Activated CD8-positive, alpha-beta memory T cell treated with anti-CD3 and anti-CD28 coated beads for 48 hours (primary cell): ENCODE measurements at places on chromosomes 3 and 15.

DNA sequence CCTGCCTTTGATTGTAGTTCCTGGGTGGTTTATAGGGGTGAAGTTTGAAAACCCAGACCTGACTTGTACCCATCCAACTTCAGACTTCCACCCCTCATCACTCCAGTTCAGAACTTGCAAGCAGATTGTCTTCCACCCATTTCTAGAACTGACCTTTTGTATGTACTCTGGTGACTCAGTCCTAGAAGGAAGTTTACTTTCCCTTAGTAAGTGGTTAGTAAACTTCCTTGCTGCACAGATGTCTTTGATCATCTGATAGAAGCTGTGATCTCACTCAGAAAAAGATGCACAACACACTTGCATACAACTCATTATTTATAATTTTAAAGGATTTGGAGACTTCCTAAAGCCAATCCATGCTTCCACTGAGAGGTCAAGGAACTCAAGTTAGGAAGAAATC, 368.0 kb downstream of the MFSD1 start:
- DNase-seq, result no peak

DNA sequence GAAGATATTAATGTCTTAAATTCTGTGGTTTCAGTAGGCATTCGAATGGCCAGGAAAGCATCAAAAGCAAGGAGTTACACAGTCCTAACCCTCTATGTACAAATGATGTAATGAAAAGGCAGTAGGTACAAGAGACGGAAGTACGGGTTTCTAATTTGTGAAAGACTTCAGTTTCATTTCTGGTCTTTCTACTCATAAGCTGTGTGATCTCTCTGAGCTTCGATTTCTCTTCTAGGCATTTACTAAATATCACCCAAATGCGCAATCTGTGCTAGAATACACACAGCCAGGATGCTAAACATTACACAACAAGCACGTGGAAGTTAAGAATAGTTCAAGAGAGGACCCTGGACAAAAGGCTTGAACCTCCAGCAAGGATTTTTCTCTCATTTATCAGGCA, 17.9 kb upstream of the STIMATE start:
- no peak for DNase-seq

DNA sequence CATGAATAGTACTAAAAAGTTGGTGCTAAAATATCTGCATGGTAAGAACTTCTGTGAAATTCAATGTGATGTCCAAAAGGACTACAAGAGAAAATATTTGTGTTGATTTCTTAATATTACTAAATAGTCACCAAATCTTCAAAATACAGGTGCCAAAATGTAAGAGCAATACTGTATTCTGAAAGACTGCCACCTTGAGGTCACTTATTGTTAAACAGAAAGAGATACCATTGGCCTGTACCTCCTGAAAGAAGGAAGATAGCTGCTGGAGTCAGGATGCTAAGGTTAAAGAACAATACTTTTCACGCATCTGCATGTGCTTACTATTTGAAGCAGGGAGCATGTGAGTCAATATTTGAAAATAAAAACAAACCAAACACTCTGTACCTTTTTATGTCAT, 72.0 kb upstream of the LSAMP start:
- DNase-seq, result no peak

GRCh38 chr15:48406266-48406891, 75.2 kb downstream of the DUT start:
- no peak for DNase-seq

DNA sequence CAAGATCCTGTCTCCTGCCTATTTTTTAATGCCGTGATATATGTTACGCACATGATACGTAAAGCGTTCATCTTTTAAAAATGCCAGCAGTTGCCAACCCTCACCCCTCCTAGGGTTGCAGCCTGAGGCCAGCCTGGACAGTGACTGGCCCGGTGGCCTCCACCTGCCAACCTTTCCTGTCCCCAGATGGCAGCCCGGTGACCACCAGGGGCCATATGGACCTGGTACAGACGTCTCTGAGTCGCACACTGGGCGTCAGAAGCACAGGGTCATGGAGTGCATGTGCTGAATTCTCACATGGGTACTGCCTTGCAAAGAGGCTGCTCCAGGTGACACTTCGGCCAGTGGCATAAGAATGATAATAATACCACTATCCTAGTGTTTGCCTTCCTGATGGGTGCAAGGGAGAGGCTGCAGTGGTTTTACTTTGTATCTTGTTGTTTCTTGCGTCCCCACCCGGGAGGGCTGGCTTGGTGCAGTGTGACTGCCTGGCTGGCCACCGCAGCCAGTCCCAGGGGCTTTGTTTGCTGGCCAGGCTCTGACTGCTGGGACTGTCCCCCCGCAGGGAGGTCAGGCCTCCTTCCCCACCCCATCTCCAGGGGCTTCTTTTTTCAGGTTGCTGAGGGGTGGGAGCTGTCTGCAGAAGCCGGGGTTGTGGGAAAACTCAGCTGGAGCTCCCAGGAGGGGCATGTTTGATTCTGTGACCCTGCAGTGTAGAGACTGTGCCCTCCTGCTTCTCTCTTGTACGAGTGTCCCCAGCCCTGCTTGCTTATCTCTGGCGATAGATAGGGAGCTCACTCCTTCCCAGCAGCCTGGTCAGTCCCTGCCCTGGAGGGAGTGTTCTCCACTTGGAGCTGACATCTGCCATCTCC, 16.9 kb downstream of the FBLN2 start:
- DNase-seq, result no peak

DNA sequence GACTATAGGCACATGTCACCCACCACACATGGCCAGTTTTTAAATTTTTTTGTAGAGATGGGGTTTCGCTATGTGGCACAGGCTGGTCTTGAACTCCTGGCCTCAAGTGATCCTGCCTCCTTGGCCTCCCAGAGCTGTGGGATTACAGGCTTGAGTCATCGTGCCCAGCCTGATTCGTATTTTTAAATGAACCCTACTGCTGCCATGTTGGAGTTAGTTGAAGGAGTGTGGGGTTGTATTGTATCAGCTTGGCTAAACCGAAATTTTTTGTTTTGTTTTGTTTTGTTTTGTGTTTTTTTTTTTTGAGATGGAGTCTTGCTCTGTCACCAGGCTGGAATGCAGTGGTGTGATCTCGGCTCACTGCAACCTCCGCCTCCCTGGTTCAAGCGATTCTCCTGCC, 11.8 kb upstream of the ZNF770 start:
- DNase-seq, result no peak

- DNase-seq, result no peak
Measured at GRCh38 chr15:82624008-82624407, 23.2 kb downstream of the CPEB1 start.

DNA sequence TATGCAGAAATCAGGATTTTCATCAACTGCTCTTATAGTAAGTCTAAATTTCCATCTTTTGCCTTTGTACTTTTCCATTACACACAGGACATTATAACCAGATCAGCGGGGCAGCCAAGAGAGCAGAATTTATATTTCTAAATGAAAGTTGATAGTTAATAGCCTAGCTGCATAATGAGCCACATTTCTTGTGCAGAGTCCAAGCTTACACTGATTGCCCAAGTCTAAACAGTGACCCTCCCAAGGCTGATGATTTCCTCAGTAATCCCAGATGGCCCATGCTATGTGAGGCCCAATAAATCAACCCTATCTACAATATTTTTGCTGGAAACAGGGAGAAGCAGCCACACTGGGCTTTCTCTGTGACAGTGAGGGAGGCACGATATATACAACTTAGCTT, 475.8 kb upstream of the KCNMB2 start:
- no peak for DNase-seq

- no peak for DNase-seq
Measured at GRCh38 chr15:100131321-100132224, 210.2 kb downstream of the ADAMTS17 start.

DNA sequence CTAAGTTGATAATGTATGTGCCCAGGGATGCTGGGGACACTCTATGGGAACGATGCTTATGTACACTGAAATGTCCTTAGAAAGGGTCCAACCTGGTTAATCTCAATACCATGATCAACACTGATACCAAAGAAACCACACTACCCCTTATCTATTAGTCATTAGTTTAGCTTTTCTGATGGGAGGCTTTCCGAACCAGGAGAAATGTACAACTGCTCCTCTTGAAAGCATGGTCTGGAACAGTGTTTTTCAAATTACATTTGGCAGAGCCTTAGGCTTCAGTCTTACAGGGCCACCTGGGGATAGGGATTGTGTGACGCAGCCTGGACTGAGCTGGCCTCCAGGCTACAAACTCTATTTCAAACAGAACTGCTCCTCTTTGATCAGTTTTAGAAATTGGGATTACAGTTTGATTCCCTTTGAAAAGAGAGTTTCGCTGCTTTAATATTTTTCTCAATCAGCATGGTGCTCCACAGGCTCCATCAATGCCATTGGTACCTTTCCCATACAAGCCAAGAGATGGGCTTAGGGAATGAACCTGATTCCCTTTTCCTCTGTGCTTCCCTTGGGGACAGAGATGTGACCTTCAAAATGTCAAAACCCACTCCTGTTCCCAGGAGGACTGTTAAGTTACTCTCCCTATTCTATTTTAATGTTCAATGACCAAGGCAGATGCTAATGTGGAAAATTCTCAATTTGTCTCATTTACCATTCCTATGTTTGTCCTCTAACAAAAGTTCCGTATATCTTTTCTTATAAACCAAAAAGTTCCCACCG, 296.0 kb upstream of the ADAMTS9 start:
- DNase-seq, result no peak

GRCh38 chr3:143004823-143005222, 3.5 kb downstream of the U2SURP start:
- no peak for DNase-seq

GRCh38 chr3:24100696-24101402, 155.8 kb downstream of the NR1D2 start:
- no peak for DNase-seq

DNA sequence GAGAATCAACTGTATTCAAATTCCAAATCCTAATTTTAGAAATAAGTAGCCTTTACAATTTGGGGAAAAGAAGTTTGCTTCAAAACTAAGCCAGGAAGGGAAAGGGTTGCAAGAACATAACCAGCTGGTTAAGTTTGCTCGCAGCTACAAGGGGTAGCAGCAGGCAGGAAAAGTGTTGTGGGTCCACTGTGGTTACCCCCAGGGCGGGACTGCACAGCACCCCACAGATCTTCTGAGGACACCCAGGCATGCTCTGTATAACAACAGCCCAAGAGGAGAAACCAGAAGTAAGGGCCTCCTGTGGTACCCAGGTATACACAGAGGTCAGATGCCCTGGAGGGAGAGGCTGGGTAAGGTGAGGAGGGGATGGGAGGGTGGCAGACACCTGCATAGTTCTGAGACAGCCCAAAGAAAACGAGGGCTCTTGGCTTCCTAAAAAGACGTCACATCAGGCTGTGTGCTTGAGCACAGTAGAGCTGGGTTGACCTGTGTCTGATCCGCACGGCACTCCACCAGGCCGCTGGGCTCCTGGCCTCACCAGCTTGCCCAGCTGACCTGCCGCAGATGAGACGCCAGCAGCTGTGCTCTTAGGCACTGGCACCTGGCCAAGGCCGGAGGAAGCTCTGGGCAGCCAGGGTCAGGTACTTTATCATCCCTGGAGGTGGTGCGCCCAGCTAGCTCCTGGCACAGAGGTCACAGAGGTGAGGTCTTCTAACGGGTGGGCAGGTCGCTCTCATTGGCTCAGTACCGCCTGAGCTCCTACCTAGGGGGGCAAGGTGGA, 81.8 kb upstream of the SNRPA1 start:
- DNase-seq, result no peak

- no peak for DNase-seq
Measured at GRCh38 chr3:36695769-36696137, 68.6 kb downstream of the DCLK3 start.

GRCh38 chr15:63530235-63530634, 25.8 kb downstream of the USP3 start:
- DNase-seq, result no peak

DNA sequence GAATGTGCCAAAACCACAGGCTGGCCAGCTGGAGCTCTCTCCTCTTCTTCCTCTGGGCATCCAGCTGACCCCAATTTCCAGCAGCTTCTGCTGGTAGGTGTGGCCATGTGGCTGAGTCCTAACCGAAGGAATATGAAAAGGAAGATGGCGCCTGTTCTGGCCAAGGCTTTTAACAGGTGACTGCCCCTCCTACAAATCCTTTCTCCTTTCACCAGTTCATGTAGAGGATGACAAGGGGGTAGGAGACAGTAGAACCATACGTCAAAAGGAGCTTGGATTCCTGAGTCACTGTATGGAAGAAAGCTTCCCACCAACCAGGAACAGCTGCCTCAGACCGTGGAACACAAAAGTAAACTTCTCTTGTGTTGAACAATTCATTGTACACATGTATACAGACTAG, 316.7 kb upstream of the IGF1R start:
- no peak for DNase-seq

- DNase-seq, result no peak
Measured at GRCh38 chr15:86446253-86446640, 366.6 kb downstream of the AGBL1 start.

- no peak for DNase-seq
Measured at GRCh38 chr3:11826628-11827265, 19.9 kb downstream of the TAMM41 start.

DNA sequence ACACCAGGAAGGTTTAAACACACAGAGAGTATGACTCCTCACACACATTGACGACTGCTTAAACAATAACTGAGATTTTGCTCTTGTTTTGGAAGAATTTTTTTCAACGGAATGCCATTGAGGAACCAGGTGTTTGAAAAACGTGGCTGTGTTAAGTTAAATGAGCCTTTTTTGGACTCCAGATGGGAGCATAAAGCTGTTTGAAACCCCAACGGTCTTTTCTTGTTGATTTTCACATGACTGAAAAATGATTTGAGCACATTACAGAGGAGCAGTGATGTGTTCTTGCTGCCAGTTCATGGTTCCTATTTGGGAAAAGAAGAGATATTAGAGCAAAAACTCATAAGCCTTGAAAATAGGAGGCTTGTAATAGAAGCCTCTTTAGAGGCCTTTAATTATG, 97.8 kb upstream of the SELENOK start:
- DNase-seq, result no peak

GRCh38 chr15:47293466-47294162, 423.7 kb upstream of the SEMA6D start:
- no peak for DNase-seq

DNA sequence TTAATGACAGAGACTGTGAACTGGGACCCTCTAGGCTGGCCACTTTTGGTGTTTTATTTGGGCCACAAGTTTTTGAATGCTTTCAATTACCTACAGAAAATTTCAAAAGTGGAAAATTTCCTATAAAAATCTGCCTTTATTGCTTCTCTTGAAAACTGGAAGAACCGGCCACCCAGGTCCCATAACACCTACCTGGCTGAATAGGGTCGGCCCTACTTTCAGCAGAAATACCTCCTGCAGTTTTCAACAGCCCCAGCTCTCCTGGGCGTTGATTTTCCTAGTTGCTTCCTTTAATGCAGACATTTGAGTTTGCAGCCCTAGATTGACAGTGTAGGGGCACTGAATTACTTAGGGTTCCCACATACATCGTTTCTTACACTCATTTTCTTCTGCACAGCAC, 719 bp upstream of the SRPRB start:
- no peak for DNase-seq

DNA sequence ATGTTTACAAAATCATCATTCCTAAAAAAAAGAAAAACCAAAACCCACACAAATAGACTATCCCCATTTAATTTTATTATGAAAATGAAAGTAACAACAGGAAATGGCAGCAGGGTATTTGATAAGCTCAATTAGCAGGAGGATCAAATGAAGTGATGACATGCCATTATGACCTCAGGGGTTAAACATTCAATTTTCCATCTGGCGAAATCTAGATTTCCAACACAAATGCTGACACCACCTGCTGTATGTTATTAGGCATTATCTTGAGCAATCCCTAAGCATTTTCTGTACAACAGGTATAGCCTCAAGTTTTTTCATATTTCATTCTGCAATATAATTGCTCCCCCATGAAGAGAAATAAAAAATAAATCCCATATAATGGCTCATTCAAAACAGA, 57.1 kb downstream of the SHQ1 start:
- no peak for DNase-seq
